Stimulated activated CD4-positive, alpha-beta T cell treated with anti-CD3 and anti-CD28 coated beads, Interleukin-1b, Interleukin-23, amount 100 ng/mL, for 1 hour (primary cell): ENCODE measurements at places on chromosomes 16 and 17.

DNA sequence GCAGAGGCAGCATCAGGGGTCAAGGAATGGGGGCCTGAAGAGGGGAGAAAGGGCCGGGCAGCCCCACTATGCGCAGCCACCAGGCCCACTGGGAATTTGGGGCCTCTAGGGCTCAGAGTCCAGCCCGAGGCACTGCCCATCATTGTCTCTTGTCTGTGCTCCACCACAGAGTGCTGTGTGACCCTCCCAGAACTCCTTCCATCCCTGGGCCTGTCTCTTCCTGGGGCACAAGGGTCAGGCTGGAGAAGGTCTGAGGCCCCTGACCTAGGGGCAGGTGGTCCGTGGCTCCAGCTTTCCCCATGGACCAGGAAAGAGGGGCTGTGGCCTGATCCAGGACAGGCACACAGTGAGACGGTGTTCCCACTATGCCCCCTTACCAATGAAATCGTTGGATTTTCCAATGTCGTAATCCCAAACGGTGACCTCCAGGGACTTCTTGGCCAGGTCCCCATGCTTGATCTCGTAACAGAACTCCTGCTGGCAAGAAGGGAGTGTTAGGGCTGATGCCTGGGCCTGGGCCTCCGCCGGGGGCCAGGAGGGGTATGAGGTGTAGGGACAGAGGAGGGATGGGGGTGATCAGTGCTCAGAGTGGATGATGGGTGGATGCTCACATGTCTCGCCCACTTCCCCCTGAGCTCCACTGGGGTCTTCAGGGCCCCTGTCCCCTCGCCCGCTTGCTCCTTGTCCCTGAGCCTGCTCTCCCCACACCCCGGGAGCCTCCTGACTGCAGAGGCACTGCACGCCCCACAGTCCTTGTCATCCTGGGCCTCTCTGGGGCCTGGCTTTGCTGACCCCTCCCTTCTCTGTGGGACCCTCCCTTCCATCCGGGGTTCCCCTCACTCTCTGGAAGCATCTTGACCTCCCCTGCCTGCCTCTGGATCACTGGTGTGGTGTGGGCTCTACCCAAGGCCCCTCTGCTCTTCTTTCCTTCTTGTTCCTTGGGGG lies 10.7 kb downstream of the SCGB1C2 start:
- DNase-seq, result no peak

- no peak for DNase-seq
Observed at GRCh38 chr17:80253631-80254395, 6.8 kb upstream of the RNF213 start.

DNA sequence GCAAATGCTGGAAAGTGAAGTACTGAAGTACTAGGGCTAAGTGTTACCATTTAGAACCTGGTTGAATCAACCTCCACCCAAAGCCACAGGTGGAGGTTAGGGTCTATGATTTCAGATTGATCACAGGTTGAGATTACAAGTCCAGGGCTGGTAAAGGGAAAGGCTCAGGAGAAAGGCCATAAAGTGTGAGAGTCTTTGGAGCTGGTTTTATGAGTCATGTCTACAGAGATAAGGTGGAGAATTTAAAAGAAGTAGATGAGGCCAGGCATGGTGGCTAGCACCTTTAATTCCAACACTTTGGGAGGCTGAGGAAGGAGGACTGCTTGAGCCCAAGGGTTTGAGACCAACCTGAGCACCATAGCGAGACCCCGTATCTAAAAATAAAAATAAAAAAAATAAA lies 221.7 kb upstream of the CDH11 start:
- DNase-seq, result no peak

DNA sequence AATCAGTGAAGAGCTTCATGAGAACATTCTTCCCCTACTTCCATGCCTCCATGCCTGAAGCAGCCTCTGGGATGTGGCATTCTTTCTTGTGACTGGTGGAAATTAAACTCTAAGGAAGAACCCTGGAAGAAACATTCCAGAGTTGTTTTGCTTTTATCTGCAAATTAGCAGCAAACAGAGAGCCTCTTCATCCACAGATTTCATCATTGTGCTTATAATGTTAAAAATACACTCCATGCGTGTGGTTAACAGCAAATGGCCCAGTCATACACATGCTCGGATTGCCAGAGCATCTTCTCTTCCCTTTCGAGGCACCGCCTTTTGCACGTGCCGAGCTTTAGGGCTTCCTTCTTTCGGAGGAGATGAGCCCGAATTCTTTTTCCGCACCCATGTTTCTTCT lies 411.3 kb downstream of the SNX29 start:
- no peak for DNase-seq

- no peak for DNase-seq
Observed at GRCh38 chr16:11034481-11034931, 90.1 kb downstream of the CLEC16A start.

DNA sequence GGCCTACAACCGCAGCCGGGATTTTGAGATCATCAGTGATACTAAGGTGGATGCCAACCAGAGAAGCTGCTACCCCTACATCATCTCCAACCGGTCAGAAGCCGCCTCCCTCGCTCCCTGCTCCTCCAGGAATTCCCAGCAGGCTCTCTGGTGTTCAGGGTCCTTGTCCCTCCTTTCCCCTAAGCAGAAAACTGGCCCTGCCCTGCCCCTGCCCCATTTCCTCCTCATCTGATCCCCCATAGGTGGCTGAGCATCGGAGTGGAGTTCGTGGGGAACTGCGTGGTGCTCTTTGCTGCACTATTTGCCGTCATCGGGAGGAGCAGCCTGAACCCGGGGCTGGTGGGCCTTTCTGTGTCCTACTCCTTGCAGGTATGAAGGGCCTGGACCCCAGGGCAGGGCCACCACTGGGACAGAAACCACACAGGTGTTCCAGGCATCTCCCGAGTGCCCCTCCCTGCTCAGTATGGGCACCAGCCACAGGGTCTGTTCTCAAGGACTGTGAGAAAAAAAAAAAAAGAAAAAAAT lies 29.8 kb downstream of the ANKRD40 start:
- DNase-seq, result no peak

DNA sequence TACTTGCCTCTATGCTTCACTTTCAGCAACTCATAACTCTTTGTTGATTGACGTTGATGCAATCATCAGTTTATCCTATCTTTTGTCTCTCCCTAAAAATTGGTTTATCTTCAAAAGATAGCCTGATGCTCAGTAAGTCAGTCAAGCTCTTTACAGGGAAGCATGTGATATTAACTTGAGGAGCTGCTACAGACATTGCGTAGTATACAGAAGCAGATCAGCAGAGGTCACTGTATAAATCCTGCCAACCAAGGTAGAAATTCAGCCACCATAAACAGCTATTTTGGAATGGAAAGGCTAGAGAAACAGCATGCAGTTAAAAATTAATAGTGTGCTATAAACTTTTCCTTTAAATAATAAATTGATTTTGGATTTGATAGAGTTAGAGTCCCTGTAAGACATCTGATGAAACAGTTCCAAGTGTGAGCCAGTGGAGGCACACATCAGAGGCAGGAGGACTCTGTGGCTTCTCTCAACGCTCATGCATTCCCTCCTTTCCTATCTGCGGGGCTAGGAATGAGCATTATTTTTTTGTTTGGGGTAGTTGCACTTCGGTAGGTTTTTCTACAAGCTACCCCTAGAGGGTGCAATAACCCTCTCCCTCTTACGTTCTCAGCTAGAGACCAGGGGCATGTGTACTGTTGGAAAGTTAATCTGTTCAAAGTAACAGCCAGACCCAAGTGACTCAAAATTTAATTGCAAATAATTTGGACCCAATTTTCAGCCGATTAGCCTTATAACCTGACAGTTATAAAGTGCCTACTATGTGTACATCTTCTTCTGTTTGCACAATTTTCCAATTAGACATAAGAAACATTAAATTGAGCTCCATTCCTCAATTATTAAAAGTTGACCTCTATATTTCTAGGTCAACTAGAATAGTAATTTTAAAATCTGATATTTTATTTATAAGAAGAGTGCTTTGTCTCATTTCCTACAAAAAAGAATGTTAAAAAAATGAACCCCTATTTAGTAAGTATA lies 647.7 kb upstream of the SOX9 start:
- no peak for DNase-seq

GRCh38 chr17:17314501-17315071 lies 11.4 kb downstream of the NT5M start:
- no peak for DNase-seq

DNA sequence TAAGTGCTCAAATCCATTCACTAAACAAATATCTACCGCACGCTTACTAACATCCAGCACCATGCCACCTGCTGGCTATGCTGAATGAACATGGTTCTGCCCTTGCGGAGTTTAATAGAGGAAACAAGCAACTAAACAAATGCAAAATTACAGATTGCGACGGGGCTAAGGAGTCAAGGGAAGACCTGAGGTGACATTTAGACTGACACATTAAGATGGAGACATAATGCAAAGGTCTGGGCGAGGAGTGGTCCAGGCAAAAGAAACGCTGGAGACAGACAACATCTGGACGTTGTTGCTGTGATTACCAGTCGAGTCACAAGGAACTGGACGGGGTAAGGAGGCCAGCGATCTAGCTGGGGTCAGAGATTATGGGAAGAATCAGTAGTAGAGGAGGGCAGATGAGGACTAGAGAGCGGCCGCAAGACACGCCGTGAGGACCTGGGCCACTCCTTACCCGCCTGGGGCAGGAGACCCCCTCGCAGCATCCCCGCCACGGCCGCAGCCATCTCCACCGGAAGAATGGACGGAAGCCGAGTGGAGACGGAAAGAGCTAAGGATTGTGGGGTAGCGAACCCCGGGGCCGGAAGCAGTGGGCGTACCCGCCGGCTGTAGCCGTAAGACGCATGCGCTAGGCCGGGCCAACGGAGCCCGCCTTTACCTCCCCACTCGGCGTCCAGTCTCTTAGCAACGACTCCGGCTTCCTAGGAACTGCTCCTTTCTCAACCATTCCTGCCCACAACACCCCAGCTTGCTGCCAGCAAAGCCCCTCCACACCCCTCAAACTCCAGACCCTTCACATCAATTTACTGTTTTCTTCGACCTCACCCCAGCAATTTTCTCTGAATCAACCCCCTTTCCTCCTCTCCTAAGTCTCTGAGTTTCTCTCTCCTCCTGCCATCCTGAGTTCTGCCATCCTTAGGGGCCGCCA lies at the start of the genes LRRC46 and MRPL10:
LRRC46 (plus strand) TSS at position 668 of the 931 bp plus-strand sequence. CDS start 320 bp downstream, outside the sequence.
MRPL10 (minus strand) TSS at position 539 of the 931 bp plus-strand sequence; CDS start at position 509, 30 bp downstream.
- DNase-seq, result peak; percentile 74

GRCh38 chr17:77145224-77145611 lies 4.4 kb downstream of the SEC14L1 start:
- no peak for DNase-seq

DNA sequence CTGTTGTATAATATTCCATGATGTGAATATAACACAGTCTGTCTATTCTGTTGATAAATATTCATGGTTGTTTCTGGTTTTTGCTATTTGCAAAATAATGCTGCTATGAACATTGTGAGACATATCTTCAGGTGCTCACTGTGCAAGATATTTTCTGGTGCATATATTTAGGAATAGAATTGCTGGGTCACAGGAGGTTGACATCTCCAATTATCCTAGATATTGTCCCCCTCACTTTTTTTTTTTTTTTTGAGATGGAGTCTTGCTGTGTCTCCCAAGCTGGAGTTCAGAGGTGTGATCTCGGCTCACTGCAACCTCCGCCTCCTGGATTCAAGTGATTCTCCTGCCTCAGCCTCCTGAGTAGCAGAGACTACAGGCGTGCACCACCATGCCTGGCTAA lies 14.5 kb upstream of the MYO18A start:
- no peak for DNase-seq

DNA sequence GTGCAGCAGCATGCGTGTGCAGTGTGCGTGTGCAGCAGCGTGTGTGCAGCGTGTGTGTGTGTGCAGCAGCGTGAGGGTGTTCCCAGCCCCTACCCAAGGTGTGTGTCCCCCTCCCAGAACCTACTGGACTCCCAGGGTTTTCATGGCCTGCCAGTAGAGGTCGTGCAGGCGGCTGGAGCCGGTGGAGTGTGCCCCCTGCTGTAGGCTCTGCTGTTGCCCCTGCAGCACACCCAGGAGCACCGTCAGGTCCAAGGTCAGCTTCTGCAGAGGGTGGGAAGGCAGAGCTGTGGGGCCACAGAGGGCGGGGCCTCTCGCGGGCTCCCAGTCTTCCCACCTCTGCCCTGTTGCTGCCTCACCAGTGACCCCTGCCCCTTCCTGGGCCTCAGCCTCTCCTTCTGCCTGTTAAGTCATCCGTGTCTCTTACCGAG lies 14.9 kb downstream of the MYBBP1A start:
- DNase-seq, result no peak

GRCh38 chr17:50270435-50271362 lies 3.6 kb upstream of the TMEM92 start:
- no peak for DNase-seq

DNA sequence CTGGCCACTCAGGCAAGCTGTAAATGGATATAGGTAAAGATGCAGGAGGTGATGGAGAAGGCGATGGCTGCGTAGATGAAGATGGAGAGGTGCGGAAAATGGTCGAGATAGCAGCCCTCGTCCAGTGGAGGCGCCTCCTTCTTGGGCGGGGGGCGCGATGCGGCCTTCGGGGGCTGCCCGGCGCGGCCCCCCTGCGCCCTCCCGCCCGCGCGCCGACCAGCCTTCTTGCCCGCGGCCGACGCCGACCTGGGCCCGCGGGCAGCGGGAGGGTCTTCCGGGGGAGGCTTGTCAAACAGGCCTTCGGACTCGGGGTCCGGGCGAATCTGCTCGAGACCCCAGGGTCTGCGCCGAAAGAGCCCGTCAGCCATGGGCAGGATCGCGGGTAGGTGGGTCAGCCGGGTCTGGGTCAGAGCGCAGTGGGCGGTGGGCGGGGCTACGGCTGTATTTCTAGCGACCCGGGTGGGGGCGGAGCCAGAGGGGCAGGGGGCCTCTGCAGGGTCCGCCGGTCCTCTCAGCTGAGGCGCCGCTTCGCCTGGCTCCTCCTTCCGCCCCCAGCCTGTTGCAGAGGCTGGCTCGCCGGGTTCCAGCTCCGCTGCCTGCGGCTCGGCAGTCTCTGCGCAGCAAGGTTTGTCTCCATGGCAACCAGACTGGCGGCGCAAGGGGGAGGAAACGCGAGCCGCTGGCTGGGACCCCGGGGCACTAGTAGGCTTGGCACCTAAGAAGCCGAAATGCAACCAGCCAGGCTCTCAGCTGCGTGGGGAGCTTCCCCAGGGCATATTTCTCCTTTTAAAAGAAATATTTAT lies 14.4 kb downstream of the MIS12 start:
- DNase-seq, result peak; percentile 36

DNA sequence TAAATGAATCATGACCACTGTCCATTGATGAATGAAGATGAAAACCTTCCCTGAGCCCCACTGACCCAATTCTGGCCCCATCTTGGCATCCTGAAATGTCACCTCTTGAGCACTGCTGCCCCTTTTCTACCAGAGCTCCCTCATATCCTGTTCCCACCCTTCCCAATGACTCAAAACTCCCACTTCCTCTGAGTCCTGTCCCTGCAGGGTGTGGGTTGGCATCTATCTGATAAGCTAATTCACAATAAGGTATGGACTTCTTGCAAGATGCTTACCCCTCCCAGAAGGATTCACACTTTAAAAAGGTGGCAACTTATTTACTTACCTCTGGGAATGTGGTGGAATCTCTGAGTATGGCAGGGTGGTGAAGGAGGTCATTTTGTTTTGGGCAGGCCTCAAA lies 13.3 kb upstream of the CSNK2A2 start:
- no peak for DNase-seq

GRCh38 chr17:82400206-82400605 lies 17.9 kb upstream of the HEXD start:
- DNase-seq, result no peak

GRCh38 chr17:44321246-44322120 lies 3.1 kb downstream of the SLC25A39 start:
- no peak for DNase-seq
